CD4-positive, alpha-beta T cell (primary cell): ENCODE measurements at places on chromosomes 3 and 15. TPM values are rescaled to one million over a fixed set of nuclear protein-coding genes. Genes with fewer than 3 reads are reported as not detected.

The NANOGP8 gene
- not detected for total RNA-seq

GRCh38 chr15:32105258-32106241 lies 75.2 kb downstream of the CHRNA7 start:
- DNase-seq = no peak

The EIF4E3 gene
- 48.2 TPM for total RNA-seq

- DNase-seq = no peak
These were observed 33.4 kb upstream of the PSMD6 start for GRCh38 chr3:64056606-64057180.

DNA sequence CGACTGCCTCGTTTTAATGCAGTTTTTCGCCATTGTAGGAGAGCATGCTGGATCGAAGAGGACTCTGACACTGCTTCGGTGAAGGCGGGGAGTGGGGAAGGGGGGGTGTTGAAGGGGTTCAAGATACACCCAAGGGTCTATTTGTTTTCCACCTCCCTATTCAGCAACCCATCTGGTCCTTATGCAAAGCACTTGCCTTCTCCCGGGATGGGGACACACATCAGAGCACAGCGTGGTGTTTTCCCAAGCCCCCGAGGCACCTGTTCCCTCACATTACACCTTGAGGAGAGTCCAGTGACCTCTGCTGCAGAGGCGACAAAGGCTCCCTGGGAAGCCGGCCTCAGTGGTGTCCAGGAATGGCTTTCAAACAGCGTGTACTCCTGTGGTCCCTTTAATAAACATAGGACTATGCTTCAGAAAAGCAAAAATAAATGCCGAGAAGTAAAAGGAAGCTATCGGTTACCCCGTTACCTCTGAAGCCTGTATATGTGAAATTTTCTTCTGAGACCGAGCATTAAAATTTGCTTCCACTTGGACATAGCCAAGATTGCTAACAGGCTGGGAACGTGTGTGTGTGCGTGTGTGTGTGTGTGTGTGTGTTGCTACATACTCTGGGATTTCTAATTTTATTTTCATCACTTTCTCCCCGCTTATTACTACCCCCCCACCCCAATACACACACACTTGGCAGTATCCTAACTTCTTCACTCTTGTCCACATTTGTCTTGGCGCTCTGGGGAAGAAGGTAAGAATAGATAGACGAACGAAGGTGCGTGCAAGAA lies 53.2 kb downstream of the CCDC54 start:
- DNase-seq = no peak

The ZNF148 gene
- total RNA-seq = 34.0 TPM

The CIDEC gene
- total RNA-seq = not detected

DNA sequence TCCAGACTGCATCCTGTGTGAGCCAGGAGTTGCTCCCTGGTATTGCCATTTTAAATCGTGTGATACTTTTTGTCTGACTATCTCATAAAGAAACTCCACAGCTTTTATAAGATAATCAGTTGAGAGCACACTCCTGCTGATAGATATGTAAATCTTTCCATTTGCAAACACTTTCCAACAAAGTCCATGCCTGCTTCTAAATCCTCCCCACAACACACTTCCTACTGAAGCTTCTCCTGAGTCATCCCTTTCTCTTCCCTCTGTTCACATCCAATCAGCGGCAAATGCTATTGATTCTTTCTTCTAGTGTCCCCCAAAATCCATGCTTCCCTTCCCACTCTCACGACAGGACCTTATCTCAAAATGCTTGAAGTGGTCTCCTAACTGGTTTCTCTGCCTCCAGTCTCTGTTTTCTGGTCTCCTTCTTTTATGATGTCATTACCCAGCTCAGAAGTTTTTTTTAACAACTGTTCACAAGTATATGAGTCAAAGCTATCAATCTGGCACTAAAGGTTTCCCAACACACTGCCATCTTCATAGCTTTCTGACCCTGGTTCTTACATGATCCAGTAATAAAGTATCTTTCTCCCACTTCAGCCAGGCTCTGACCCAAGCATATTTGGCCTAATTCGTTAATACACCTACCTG lies 4.5 kb upstream of the WWTR1 start:
- no peak for DNase-seq

The LINGO1 gene
- not detected for total RNA-seq

GRCh38 chr3:119388577-119388976 lies 74.8 kb downstream of the TMEM39A start:
- no peak for DNase-seq

The CISH gene
- total RNA-seq = 3.7 TPM

DNA sequence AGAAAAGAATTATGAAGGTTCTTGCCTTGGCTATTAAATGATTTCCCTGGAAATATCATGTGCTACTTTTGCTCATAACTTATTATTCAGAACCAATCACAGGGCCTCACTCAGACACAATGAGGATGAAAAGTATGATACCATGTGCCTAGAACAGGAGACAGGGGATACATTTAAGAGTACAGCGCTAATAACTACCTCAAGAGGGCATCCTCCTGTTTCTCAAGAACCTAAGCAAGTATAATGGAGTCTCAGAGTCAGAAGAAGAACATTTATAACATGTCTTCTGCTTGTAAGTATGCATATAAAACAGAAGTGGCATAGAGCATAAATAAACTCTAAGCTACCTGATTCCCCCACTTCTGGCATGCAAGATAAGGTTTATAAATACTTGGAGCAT lies 125.4 kb upstream of the MME start:
- no peak for DNase-seq

The EXD1 gene
- not detected for total RNA-seq

The ADAMTS17 gene
- 13.2 TPM for total RNA-seq

DNA sequence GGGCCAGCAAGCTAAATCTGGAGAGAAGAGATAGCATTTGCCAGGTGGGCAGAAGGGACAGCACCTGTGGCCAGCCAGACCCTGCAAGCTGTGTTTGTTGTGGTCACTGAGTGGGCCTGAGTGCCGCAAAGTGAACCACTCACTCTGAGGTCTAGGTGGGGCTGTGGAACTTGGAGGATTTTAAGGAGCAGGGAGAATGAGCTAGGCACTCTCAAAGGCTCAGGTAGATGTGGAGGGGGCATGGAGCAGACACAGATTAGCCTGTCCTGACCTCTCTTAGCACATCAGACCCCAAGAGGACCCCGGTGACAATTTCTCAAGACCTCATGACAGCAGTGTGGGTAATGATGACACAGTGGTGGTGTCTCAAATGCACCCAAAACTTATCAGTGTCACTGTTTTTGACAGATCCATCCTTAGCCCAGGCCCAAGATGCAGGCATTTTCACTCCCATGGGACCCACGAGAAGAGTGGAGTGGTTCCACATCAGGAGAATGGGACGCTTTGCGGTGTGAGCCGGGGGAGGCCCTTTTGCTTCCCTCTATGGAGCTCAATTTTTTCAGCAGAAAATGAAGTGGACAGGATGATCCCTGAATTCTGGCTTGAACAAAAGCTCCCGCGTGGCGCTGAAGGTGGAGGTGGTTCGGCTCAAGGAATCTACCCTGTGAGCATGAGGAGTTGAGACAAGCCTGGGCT lies 43.8 kb upstream of the TLE3 start:
- DNase-seq = no peak

DNA sequence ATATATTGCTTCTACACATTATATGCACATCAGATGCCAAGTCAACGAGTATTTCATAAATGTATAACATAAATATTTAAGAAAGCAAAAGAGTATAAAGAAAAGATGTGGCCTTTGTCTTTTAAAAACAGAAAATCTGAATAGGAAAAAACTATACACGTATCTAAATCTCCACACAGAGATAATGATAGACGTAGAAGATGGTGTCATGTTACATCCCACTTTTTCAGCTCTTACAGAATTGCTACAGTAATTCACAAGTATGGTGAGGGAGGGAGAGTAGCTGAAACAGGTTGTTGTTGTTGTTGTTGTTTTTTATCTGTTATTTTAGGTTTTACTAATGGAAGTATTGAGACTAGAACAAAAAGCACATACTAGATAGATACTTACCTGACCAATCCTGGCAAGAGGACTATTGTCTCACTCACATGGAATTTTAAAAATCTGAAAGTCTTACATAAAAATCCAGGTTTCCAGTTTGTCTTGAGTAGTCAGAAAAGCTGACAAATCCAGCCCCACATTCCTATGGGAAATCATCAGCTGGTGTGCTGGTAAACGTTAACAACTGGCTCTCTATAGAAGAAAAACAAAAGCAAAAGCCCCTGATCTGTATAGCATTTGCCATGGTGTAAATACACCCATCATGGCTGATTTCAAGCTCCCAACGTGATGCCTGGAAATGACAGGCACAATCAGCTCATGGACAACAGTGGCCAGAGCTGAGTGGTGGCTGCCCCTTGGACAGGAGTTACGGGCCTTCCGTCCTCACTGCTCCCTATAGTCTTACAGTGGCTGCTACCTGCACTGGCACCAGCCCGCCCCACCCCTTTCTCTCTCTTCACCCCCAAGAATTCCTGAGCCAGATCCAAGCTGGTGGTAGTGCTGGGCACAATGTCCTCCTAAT lies 47.4 kb upstream of the VGLL4 start:
- no peak for DNase-seq

DNA sequence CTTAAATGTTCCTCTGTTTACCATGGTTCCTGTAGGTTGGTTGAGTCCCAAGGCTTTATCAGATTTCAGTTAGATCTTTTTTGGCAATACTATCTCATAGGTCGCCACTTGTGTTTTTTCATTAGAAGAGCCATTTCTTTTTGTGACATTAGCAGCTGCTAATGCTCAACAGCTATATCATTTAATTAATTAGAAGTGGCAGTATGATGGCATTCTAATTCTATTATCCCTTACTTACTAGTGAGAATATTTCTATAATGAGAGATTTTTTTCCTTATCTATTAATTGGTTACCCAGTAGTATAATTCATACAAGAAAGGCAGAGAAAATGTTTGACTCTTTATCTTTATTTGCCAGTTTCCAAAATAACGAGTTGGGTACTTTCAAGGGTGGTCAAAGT lies 25.2 kb downstream of the FRMD4B start:
- no peak for DNase-seq

DNA sequence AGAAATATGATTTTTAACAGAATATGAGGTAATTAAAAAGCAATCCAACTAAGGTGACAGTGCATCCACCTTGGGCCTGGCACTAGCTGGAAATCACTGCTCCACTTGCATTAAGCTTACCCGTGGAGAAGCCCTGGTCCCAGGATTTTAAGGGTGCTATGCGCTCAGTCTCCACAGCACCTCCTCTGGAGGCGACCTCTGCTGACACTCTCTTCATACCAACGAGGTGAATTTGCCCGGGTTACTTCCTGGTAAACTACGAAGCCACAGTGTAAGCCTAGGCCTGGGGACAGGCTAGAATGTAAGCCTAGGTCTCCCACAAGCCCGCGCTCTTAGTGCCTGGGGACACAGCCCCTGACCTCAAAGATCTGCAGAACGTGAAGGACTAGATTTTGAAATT lies 793 bp downstream of the APOD start:
- no peak for DNase-seq

DNA sequence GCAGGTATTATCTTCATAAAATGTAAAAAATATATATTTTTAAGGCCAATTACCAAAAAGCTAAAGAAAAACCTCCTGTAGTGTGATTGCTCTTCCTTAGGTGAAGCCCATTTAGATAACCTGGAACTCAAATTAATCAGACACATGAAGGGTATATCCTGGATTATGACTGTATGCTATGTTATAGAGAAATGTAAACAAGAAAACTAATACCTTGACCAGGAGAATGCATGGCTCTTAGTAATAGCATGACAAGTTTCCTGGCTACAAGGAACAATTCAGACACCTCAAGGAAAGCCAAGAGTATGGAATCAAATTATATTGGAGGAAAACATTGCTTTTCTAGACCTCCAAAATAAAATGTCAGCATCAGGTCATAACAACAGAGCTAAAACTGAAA lies 14.0 kb upstream of the CFAP161 start:
- no peak for DNase-seq

The ADCY5 gene
- not detected for total RNA-seq
